ENCODE measurements at places on chromosomes 5 and 9.

DNA sequence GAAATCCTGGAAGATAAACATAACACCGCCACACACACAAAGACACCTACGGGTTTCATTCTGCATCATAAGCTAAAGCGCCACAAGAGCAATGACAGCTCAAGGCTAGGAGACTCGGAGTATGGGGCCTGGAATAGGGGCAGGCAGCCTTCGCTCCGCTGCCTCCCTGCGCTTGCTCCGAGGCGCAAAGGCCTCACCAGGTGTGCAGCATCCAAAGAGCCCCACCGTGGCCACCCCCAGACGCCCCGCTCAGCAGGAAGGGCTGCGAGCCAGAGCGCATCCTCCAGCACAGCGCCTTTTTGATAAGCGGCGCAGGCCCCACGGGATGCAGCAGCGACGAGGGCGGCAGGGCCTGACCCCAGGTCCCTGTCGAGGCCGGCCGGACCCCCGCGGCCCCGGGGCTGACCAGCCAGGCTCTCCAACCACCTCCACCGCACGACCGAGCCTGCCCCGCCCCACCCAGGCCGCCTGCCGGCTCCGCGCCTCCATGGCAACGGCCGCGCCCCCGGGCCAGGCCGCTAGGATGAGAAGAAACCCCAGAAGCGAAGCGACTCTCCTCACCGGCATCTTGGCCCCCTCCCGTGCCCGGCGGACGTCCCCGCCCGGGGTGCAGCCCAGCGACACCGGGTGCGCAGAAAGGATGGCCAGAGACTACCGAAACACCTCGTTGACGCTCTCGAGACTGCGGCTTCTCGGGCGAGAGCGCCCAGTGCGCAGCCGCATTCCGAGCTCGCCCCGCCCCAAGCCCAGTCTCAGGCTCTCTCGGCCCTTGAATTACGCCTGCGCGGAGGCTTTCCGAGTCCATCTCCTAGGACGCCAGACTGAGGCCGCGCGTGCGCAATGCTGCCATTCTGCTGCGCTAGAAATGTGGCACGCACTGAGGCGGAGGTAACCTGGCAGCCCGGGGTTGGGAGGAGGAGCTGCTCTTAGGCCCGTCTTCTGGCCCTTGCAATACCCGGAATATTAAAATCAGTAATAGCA, at the start of gene KIF3A:
TSS of gene KIF3A (minus strand) at position 694 of the 981 bp plus-strand sequence. CDS start at position 567, 127 bp downstream.
- DNase-seq: peak; percentile 97

DNA sequence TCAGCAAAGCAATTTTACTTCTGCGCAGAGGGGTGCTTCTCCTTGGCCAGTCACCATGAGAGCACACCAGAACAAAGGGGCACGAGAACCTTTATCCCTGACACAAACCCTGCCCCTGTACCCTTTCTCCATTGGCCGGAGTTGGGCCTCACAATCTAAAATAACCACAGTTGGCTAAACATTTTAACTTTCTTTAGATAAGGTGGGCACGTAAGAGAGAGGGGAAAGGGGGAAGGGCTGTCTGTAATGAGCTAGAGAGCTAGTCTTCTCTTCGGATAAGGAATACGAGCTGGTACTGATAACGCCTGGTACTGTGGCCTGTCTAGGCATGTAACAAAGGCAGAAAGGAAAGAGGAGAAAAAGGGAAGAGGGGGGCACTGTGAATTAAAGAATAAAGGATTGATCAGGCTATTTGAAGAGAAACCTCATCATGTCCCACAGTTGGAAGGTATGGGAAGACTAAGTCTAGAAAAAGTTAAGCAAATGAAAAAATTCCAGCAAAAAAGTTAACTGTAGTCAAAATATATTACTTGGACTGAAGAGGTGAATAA, 1.8 kb upstream of the IARS1 start:
- no peak for DNase-seq

GRCh38 chr5:100644776-100645175, 109.6 kb downstream of the FAM174A start:
- DNase-seq: no peak

DNA sequence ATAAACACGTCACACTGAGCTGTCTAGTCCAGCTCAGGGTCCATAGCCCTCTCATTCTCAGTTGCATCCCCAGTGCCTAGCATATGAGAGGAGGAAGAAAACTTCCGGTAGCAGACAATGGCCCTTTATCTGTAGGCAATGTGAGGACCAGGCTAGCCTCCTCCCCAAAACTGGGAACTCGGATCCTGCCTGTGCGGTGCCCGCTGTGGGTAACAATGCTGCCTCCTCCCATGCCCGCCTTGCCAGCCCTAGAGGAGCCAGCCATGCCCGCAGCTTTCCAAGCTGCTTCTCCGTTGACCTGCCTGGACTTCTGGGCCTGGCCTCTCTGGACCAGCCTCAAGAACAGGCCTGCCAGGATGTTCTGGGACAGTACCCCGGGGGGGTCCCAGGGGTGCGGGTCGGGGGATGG, 74.6 kb upstream of the ORM1 start:
- no peak for DNase-seq

- no peak for DNase-seq
Observed at GRCh38 chr5:164255598-164256213, 750.3 kb downstream of the MAT2B start.

- peak; percentile 68 for DNase-seq
Observed at GRCh38 chr5:43007911-43008362, 32.2 kb downstream of the ANXA2R start.

GRCh38 chr5:91228188-91228587, 154.9 kb downstream of the ARRDC3 start:
- DNase-seq: no peak

- no peak for DNase-seq
Observed at GRCh38 chr5:67619235-67619634, 422.6 kb upstream of the CD180 start.

DNA sequence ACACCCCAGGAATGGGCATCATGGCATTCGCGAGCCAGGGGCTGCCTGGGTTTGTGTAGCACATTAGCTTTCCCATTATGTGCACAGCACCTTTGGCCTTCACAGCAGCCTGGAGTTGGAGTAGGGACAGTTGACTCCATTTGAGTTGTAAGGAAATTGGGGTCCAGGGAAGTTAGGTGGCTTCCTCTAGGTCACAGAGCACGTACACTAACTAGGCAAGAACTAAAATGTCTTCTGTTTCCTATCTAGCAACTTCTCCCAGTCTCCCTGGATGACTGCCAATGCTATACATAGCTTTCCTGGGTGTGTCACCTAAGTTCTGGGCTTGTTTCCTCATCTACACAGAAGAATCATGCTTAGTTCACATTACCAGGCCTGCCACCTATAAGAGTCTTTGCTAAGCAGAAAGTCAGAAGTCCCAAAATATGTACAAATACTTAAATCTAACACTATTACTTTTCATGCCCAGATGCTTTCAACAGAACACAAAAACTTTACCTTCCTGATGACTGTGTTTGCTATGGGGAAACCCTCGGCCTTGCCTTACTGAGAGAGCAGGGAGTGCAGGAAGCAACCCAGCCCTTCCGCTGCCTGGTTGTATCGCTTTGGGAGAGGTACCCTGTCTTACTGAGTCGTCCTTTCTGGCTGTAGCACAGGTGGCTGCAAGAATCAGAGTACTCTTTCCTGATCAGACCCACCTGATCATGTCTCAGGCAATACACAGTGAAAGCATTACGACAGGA, 12.0 kb downstream of the MACROH2A1 start:
- DNase-seq: no peak

- no peak for DNase-seq
Observed at GRCh38 chr9:127181315-127181580, 58.8 kb upstream of the ANGPTL2 start.

GRCh38 chr5:87195616-87196015, 72.1 kb upstream of the RASA1 start:
- DNase-seq: no peak

- no peak for DNase-seq
Observed at GRCh38 chr9:112569186-112569585, 82.6 kb downstream of the KIAA1958 start.

GRCh38 chr5:153099328-153099727, 391.1 kb upstream of the GRIA1 start:
- no peak for DNase-seq

GRCh38 chr9:89277454-89277853, 33.5 kb upstream of the CKS2 start:
- DNase-seq: no peak

DNA sequence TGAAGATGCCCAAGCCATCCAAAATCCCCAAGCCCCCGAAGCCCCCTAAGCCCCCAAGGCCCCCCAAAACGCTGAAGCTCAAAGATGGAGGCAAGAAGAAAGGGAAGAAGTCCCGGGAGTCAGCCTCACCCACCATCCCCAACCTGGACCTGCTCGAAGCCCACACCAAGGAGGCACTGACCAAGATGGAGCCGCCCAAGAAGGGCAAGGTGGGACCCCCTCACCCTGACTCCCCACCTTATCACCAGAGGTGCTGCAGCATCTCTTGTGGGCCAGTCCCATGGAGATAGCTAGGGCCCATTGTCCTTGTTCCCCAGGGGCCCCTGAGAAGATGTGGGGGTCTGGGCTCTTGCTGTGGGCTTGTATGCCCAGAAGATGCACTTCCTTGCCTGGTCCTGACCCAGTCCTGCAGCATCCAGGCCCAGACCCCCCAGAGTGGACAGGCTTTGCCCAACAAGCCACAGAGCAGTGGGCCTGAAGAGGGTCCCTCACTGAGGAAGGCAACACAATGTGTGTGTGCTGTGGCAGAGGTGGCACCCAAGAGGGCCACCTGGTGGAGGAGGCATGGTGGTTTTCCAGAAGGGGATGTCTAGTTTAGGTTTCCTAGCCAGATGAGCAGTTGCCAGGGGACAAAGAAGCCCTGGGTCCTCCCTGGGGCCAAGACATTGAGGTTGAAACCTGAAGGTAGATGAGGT, 84.1 kb downstream of the PHF2 start:
- DNase-seq: no peak

DNA sequence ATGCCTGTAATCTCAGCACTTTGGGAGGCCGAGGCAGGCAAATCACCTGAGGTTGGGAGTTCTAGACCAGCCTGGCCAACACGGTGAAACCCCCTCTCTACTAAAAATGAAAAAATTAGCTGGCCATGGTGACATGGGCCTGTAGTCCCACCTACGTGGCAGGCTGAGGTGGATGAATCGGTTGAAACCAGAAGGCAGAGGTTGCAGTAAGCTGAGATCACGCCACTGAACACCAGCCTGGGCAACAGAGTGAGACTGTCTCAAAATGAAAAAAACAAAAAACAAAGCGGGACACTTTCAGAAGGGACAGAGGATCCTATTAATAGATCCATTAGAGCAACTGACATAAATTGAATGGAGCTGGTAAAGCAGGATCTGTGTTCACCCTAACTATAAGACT, 89.6 kb upstream of the SGCD start:
- DNase-seq: no peak

GRCh38 chr9:32350682-32351081, 33.8 kb upstream of the ACO1 start:
- no peak for DNase-seq

- no peak for DNase-seq
Observed at GRCh38 chr5:108654051-108654450, 93.6 kb upstream of the FER start.

GRCh38 chr5:121719255-121719654, 132.4 kb upstream of the FTMT start:
- no peak for DNase-seq

GRCh38 chr5:114789773-114790402, 379.8 kb downstream of the TRIM36 start:
- DNase-seq: no peak

- peak; percentile 23 for DNase-seq
Observed at GRCh38 chr9:123338710-123339665, 17.0 kb upstream of the CRB2 start.

DNA sequence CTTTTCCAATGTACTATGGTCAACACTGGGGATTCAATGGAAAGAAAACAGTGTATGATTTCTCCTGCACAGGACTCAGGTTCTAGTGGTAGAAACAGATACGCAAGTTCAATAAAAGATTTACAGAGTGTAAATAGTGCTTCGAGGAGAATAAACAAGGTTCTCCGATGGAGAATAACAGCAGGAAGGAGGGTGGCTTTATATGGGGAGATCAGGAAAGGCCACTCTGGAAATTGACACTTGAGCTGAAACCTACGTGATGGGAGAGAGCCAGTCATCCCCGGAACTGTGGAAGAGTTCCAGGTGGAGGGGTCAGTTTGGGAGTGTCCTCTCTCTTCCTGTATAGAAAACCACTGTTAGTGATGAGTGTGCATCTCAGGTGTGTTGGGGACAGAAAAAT, 65.9 kb downstream of the GARNL3 start:
- DNase-seq: no peak

DNA sequence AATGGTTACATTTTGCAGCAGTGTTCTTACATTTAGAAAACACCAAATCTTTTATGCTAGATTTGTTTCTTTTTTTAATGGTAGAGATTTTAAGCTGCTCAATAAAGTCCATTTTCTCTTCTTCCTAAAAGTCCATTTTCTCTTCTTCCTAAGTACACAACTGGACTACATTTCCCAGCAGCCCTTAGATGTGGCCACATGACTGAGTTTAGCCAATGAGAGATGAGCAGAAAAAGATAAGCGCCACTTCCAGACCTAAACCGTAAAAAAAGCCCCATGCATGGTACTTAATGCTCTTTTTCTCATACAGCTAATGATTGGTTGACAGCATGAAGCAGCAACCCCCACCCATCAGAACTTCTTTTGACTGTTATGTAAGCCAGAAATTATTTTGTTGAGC, 206.7 kb downstream of the FAM114A2 start:
- no peak for DNase-seq

GRCh38 chr9:113953531-113953930, 77.4 kb downstream of the ZNF618 start:
- DNase-seq: no peak

GRCh38 chr5:81950996-81951395, 20.8 kb upstream of the ATG10 start:
- no peak for DNase-seq

- no peak for DNase-seq
Observed at GRCh38 chr5:137072361-137073115, 426.6 kb downstream of the SPOCK1 start.

DNA sequence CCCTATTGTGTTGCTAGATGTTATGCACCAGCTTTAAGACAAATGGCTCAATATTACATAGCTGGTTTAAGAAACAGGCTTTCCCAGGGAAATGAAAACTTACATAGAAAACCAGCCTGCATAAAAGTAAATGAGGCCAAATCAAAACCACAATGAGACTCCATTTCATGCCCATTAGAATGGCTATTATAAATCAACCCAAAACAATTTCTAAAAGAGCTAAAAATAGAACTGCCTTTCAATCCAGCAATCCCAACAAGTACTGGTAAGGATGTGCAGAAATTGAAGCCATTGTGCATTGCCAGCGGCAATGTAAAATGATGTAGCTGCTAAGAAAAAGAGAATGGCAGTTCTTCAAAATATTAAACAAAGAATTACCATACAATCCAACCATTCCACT, 1170.0 kb upstream of the CDH9 start:
- no peak for DNase-seq

DNA sequence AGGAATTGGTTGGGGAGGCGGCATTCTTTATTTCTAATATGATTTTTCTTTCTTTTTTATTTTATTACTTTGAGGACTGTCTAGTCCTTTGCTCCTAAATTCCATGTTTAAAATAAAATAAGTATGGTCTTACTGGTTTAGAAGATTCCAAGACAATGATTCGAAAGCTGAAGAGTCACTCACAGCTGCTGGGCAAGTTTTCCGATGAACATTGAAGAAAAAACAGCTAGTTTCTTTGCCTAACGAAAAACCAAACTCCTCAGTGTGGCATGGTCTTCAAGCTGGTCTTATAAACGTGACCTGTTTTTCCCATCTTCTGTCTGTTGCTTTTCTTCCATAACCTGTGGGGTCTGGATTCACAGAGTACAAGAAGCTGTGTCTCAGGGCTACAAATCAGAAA, 25.1 kb downstream of the ZNF474 start:
- no peak for DNase-seq

GRCh38 chr9:16901590-16901989, 31.1 kb upstream of the BNC2 start:
- no peak for DNase-seq

Data from T-helper 1 cell (primary cell).